Chondrocyte (in vitro differentiated cells): ENCODE measurements at places on chromosomes 1 and 21. TPM values are rescaled to one million over a fixed set of nuclear protein-coding genes. Genes with fewer than 3 reads are reported as not detected.
A peak's percentile ranks its signal among the peaks of the same experiment; 100 is the strongest.

DNA sequence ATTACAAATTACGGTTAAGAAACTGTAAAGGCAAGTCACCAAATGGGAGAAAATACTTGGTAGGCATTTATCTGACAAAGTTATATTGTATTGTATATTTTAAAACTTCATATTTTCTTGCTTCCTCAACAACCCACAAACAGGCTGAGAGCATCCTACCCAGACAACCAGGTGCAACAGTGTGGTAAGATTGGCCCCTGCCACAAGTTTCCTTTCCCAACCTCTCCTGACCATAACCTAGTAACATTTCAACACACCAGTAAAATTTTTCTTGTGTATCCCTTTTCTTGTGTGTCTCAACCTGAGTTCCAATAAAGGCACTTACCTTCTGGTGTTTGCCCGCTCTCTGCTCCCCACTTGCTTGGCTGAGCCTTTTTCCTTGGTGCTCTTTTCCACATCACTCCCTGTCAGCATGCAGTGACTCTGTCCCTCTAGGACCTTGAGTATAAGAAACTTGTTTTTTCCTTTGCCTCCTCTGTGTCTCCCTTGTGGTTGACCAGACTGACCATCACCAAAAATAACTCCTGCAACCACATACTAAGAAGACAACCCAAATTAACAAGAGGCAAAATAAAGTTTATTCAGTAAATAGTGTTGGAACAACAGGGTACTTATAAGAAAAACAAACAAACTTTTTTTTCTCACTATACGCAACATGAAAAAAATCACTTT, 40.9 kb downstream of the FCRL3 start:
- H3K4me1 ChIP-seq: no peaks in the 10 kb centered on the region
- H3K27me3 ChIP-seq: peaks cover 5% of the 10 kb centered on the region
- H3K27ac ChIP-seq: no peak overlapping the region
- no peak overlapping the region for H3K4me3 ChIP-seq
- H3K36me3 ChIP-seq: no peaks in the 10 kb centered on the region
- DNase-seq: no peak

AIM2 gene
- total RNA-seq: not detected in 3 replicates

DNA sequence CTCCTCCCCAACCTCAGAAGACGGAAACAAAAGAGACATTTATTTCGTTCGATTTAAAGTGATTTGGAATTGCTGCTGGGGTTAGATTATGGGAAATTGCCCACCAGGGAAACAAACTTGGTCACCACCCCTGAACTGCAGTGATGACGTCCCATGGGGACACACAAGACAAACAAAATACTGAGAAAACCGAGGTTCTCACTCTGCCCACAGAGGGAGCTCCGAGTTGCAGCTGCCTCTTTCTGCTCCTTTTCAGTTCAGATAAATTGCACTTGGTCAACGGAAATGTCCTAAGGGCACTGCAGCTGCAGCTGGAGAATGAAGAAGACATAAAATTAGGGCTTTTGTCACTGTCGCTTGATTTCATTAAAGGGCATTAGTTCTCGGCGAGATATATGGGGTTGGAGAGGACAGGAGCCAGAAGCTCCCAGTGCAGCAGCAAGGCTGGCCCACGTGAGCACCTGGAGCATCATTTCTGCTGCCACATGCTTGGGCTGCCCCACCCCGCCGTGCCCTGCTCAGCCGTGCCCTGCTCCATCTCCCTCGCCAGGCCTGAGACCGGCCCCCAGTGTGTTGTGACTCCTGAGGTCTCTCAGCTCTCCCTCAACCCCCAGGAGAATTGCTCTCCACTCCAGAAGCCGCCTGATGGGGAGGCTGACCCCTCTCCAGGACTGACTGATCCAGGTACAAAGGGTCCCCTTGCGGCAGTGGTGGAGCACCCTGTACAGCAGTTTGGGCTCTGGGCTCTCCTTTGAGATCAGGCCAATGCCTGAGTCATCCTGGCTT, 231.7 kb upstream of the AJAP1 start:
- H3K36me3 ChIP-seq: no peaks in the 10 kb centered on the region
- H3K4me1 ChIP-seq: peaks cover 3% of the 10 kb centered on the region
- no peaks in the 10 kb centered on the region for H3K27me3 ChIP-seq
- no peak overlapping the region for H3K27ac ChIP-seq
- DNase-seq: no peak

OR2T11 gene
- total RNA-seq: not detected in 3 replicates

RPE65 gene
- not detected in 3 replicates for total RNA-seq

GRCh38 chr1:7679159-7679872, 91.8 kb upstream of the VAMP3 start:
- H3K27me3 ChIP-seq: peaks cover 3% of the 10 kb centered on the region
- no peak for DNase-seq
- H3K36me3 ChIP-seq: no peaks in the 10 kb centered on the region
- no peak overlapping the region for H3K27ac ChIP-seq
- H3K4me1 ChIP-seq: no peaks in the 10 kb centered on the region

GRCh38 chr1:80113168-80114038, 1106.9 kb upstream of the ADGRL4 start:
- H3K4me1 ChIP-seq: no peaks in the 10 kb centered on the region
- peaks cover 5% of the 10 kb centered on the region for H3K36me3 ChIP-seq
- H3K27me3 ChIP-seq: no peaks in the 10 kb centered on the region

- no peak overlapping the region for H3K4me3 ChIP-seq
- H3K4me1 ChIP-seq: peaks cover 57% of the 10 kb centered on the region
- H3K27ac ChIP-seq: peak overlapping the region; percentile 91
- DNase-seq: no peak
- H3K36me3 ChIP-seq: no peaks in the 10 kb centered on the region
Observed at GRCh38 chr1:59446257-59446901, 149.5 kb downstream of the FGGY start.

- peak within 1 kb of the TSS; percentile 94 for H3K4me3 ChIP-seq
- no peaks in the 10 kb centered on the region for H3K36me3 ChIP-seq
- DNase-seq: peak; percentile 95
- H3K27ac ChIP-seq: peak within 1 kb of the TSS; percentile 86
Observed at GRCh38 chr1:93447481-93448291, at the start of gene FNBP1L. TSS of gene FNBP1L (plus strand) at chr1:93448118. CDS start at chr1:93448282, 164 bp downstream.

DNA sequence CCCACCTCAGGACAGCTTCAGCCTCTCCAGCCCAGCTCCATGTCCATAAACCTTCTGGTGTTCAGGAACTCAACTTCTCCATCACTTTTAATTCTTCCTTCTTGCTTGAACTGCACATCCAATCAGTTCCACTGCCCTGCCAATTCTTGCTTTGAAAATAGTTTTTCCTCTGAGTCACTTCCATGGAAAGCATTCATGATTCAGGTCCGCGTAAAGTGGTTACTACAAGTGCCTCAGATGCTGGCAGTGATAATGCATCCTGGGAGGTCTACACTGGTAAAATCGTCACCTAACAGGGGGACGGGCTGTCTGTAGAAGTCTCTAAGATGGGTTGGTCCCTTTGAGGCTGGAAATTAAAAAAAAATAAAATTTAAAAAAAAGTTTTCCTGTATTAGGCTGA, 25.9 kb upstream of the RCAN1 start:
- H3K36me3 ChIP-seq: no peaks in the 10 kb centered on the region
- peaks cover 5% of the 10 kb centered on the region for H3K4me1 ChIP-seq
- H3K4me3 ChIP-seq: no peak overlapping the region
- no peak overlapping the region for H3K27ac ChIP-seq
- peaks cover 13% of the 10 kb centered on the region for H3K27me3 ChIP-seq

MMP23B gene
- total RNA-seq: 18.3 to 71.4 TPM (median 68.7 TPM) in 3 replicates

DNA sequence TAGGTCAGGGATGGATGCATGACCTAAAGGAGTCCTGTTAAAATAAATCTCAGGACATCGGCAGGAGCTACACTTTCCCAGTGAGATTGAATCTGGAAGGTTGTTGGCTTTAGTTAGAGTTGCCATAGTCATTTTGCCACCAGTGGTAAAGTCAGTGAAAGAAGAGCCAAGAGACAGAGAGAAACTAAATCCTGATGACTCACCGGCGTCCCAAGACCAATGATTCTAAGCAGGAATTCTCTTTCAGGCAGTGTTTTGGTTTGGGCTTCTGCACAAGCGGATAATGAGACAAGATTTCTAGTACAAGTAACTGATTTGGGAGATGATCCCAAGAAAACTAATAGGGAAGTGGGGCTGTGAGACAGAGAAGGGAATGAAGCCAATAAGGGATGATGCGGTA, 88.8 kb upstream of the ETS2 start:
- peak overlapping the region; percentile 47 for H3K27ac ChIP-seq
- no peaks in the 10 kb centered on the region for H3K36me3 ChIP-seq
- peaks cover 32% of the 10 kb centered on the region for H3K4me1 ChIP-seq
- no peak overlapping the region for H3K4me3 ChIP-seq
- DNase-seq: no peak

GRCh38 chr21:43571976-43572375, 87.3 kb downstream of the HSF2BP start:
- no peak for DNase-seq
- no peaks in the 10 kb centered on the region for H3K36me3 ChIP-seq
- peaks cover 17% of the 10 kb centered on the region for H3K4me1 ChIP-seq
- no peak overlapping the region for H3K4me3 ChIP-seq
- H3K27me3 ChIP-seq: no peaks in the 10 kb centered on the region

RHOU gene
- total RNA-seq: 3.8 to 6.0 TPM (median 5.9 TPM) in 3 replicates

GRCh38 chr1:44489481-44489880, 84.4 kb downstream of the RNF220 start:
- H3K27me3 ChIP-seq: peaks cover 4% of the 10 kb centered on the region
- no peak for DNase-seq
- peaks cover 4% of the 10 kb centered on the region for H3K36me3 ChIP-seq
- no peak overlapping the region for H3K27ac ChIP-seq

DNA sequence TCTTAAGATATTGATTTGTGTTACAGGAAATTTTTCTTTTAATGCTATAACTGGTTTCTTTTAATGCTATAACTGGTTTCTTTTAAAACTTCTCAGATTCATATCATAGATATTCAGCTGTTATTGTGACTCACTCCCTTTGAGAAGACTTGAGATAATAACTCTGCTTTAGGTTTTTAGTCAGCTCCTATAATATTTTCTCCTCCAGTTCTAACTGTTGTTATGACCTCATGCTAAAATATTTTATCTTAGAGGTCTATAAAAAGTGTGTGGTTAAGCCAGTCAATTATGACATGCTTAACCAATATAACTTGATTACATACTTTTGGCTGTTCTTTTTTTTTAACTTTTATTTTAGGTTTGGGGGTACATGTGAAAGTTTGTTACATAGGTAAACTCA, 280.2 kb downstream of the PTGER3 start:
- H3K4me1 ChIP-seq: no peaks in the 10 kb centered on the region
- H3K36me3 ChIP-seq: peaks cover 2% of the 10 kb centered on the region
- no peak overlapping the region for H3K27ac ChIP-seq
- peaks cover 1% of the 10 kb centered on the region for H3K27me3 ChIP-seq
- no peak for DNase-seq

GRCh38 chr1:47013293-47013692, 10.2 kb upstream of the CYP4X1 start:
- peak overlapping the region; percentile 9 for H3K27ac ChIP-seq
- DNase-seq: no peak
- H3K4me1 ChIP-seq: peaks cover 12% of the 10 kb centered on the region
- H3K4me3 ChIP-seq: no peak overlapping the region
- H3K36me3 ChIP-seq: no peaks in the 10 kb centered on the region

TMEM125 gene
- total RNA-seq: not detected in 3 replicates

LENEP gene
- total RNA-seq: 0.72 to 0.85 TPM in 2 of 3 replicates, not detected in the other

GRCh38 chr1:94535095-94535494, 6.5 kb downstream of the F3 start:
- no peak for DNase-seq
- H3K4me3 ChIP-seq: no peak overlapping the region
- no peak overlapping the region for H3K27ac ChIP-seq

- no peak for DNase-seq
- no peaks in the 10 kb centered on the region for H3K27me3 ChIP-seq
- no peak overlapping the region for H3K4me3 ChIP-seq
- no peak overlapping the region for H3K27ac ChIP-seq
- no peaks in the 10 kb centered on the region for H3K36me3 ChIP-seq
Observed at GRCh38 chr1:23543707-23544443, 12.8 kb upstream of the E2F2 start.

ST6GALNAC3 gene
- 1.6 to 4.7 TPM (median 3.5 TPM) in 3 replicates for total RNA-seq

BEND5 gene
- 1.5 to 4.2 TPM (median 2.2 TPM) in 3 replicates for total RNA-seq

LEFTY2 gene
- total RNA-seq: 10.2 to 39.6 TPM (median 38.3 TPM) in 3 replicates

GRCh38 chr1:1929639-1930545, 10.8 kb upstream of the TMEM52 start:
- H3K36me3 ChIP-seq: peaks cover 1% of the 10 kb centered on the region
- no peak overlapping the region for H3K4me3 ChIP-seq

DNA sequence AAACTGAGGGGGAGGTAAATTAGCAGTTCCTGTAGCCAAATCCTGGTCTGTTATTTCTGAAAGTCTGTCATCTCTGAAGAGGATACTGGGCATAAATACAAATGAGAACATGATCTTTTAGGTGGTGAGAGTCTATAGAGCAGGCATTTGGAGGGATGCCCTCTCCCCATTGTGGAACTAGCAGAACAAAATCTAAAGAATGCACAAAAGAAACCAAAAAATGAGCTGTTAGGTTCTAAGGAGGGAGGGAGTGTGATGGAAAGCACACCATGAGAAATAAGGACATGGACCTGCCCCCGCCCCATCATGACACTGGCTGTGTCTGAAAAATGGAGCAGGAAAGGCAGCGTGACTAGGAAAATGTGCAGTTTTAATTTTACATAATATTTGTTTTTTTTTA, 262.0 kb downstream of the KIF26B start:
- peaks cover 25% of the 10 kb centered on the region for H3K4me1 ChIP-seq
- no peaks in the 10 kb centered on the region for H3K27me3 ChIP-seq
- no peak overlapping the region for H3K27ac ChIP-seq
- no peak for DNase-seq

DNA sequence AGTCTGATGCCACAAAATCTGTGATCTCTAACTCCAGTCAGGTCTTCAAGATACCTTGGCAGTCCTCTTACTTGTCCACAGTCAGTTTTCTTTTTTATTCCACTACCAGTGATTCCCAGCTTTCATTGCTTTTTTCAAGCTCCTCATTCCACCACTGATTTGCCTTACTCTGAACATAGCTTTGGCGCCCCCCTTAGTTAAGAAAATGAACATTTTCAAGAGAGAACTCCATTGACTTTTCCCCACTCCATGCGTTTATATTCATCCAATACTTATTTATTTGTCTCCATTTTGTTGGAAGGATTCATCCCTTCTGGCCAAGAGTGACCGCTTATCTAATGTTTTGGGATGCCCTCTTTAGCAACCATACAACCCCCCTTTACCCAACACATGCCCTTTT, 33.9 kb upstream of the IPO9 start:
- H3K36me3 ChIP-seq: peaks cover 53% of the 10 kb centered on the region
- no peaks in the 10 kb centered on the region for H3K27me3 ChIP-seq
- peak overlapping the region; percentile 85 for H3K27ac ChIP-seq
- H3K4me1 ChIP-seq: peaks cover 42% of the 10 kb centered on the region
- DNase-seq: no peak

DNA sequence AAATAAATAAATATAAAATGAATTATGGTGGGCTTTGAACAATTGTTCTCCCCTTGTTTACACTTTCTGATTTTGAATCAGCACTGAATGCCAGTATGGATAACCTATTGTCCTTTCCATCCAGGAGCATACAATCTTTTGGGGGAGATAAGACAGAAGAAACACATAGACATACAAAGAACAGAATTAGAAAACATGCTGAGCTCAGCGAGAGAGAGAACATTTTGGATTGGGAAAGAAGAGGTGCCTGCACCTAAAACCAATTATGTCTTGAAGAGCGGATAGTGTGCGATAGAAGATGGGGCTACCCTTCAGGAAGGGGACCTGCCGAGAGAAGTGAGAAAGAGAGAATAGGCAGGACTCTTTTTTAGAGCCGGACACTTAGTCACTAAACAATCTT, 6.6 kb downstream of the PGM1 start:
- peaks cover 7% of the 10 kb centered on the region for H3K36me3 ChIP-seq
- peak overlapping the region; percentile 20 for H3K27ac ChIP-seq
- H3K4me3 ChIP-seq: no peak overlapping the region
- no peaks in the 10 kb centered on the region for H3K27me3 ChIP-seq
- H3K4me1 ChIP-seq: peaks cover 33% of the 10 kb centered on the region

PGBD5 gene
- 1.5 to 5.4 TPM (median 1.8 TPM) in 3 replicates for total RNA-seq

PCSK9 gene
- 0.41 to 0.60 TPM (median 0.53 TPM) in 3 replicates for total RNA-seq

LCE2A gene
- total RNA-seq: not detected in 3 replicates

NCAM2 gene
- total RNA-seq: 16.3 to 102 TPM (median 17.0 TPM) in 3 replicates
